ENCODE measurements at places on chromosomes 4 and X.
A peak's percentile ranks its signal among the peaks of the same experiment; 100 is the strongest.

GRCh38 chr4:80614319-80614718 lies 278.8 kb downstream of the CFAP299 start:
- no peak for DNase-seq

DNA sequence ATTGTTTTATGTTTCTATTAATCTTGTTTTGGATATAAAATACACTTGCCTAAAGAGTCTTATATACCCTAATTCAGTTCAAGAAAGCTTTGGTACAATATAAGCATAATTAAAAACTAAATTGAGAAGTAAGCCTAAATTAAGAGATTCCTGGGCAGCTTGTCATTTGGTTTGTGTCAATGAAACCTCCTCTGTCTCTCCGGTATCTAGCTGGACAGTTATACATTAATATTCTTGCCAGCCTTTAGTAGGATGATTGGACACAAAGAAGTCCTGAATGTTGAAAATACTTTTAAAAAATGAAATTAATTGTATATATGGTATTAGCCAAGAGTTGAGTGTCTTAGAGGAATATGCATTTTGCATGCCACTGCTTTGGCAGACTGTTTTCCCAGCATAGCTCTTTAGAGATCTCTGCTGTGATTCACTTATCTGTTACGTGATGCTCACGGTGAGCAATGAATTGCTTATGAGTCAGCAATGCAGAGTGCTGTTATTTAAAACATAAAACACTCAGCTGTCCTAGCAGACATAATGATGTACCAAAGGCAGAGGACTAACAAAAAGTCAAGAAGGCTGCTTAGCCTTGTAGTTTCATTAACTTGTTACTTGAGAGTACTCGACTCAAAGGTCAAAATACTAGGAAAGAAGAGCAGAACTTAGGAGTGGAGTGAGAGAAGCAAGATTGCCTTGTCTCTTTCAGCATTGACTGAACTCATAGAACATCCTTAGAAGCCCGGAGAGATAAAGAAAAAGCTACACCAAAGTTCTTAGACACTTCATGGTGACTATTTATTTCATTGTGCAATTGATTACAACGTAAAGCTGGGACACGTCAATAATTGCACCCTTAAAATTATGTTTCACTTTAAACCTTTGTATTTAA lies 1296.1 kb upstream of the PCDH7 start:
- DNase-seq = no peak

DNA sequence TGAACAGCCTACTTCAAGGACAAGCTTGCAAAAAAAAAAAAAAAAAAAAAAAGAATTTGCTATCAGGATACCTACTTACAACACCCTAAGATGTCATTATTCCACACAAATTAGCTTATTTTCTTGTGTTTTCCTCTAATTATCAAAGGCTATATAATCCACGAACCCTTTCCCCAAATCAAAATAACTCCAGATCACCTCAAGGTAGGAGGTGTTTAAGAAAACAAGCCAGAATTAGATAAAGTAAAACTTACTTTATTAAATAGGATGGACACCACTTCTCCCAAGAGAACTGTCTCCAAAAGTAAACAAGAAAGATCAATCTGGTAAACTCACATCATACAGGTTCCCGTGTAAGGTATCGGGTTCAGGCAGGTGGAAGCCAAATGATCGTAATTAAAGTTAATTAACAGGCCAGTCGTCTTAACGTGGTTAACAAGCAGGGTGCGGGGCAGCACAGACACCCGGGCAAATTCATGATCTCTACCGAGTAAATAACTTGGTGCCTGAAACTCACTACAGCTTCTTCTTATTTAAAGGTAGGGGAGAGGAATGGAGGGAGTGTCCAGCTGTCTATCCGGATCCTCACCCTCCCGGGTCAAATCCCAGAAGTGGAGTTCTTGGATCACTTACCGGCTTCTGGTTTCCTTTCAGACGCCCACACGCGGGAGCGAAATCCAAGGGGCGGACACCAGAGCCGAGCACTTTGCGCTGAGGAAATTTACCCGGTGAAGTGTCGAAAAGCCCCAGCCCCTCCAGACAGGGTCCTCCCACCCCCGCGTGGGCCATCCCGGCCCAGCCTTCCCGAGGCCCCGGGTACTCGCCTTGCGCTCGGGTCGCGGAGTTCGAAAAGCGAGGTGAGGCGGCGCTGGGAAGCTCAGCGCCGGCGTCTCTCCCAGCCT lies 708 bp downstream of the ARAP2 start:
- peak; percentile 65 for DNase-seq

- no peak for DNase-seq
These were observed 1.1 kb upstream of the PDLIM3 start for GRCh38 chr4:185536411-185536709.

DNA sequence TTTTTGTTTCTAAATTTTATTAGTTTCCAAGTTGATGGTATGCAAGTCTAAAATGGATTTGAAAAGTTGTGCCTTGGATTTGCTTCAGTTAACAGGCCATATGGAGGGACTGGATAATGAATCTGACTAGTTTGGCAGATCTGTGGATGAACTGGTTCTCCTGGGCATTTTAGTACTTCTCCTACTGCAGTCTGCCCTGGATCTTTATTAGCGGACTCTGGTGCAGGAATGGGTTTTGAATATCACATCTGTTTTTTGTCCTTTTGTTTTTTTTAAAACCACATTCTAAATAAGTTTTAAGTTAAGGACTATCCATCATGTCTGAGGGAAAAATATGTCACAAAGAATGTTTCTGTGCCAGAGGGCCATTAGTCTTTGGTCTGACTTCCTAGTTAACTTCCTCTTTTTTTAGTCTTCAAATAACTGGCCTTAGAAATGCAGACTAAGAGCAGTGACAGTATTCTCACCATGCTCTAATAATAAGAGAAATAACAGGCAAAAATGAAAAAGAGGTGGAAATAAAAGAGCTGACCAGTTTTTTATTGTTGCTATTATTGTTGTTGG lies 13.9 kb upstream of the DCK start:
- no peak for DNase-seq

DNA sequence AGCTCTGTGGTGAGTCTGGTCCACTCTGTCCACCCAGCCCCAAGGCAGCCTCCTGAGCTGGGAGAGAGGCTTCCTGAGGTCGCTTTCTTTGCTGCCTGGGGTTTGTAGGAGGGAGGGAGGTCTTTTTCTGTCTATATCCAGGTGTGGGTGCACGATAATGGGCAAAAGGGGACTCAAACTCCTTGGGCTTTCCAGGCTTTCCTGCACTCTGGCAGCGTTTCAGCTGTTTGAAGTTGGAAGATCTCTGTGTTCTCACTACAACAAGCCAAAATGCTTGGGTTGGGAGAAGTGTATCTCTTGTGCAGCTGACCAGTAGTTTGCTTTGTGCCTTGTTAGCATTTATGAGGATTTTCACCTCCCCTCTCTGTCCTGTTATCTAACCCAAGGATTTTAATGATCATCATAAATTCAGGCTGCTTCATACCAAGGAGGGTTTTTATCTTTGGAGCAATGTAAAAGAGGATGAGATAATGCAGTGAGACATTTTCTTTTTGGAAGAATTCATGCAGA lies 126.3 kb downstream of the REPS2 start:
- DNase-seq = no peak

- no peak for DNase-seq
These were observed 36.0 kb upstream of the MGST2 start for GRCh38 chr4:139629436-139630125.

DNA sequence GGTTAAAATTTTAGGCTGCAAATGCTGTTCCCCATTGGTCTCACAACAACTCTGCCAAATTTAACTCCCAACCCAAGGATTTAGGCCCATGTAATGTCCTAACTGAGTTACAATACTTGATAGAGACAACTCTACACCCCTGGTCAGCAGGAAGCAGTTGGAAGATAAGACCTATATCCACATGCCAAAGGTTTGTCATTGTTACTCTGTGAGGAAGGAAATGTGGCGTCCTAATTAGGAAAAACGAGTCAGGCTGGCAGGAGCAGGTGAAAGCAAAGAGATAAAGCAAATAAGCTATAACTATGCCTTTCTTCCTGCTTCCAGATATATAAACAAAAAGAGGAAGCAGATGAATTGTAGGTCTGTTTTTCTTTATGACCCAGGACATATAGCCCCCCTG lies 69.1 kb downstream of the SPIN4 start:
- no peak for DNase-seq

GRCh38 chr4:72896515-72896914 lies 173.0 kb downstream of the COX18 start:
- DNase-seq = no peak

- DNase-seq = peak; percentile 20
These were observed 35.3 kb upstream of the DCX start for GRCh38 chrX:111447298-111447697.

GRCh38 chrX:129612396-129612795 lies 42.4 kb downstream of the APLN start:
- DNase-seq = no peak

DNA sequence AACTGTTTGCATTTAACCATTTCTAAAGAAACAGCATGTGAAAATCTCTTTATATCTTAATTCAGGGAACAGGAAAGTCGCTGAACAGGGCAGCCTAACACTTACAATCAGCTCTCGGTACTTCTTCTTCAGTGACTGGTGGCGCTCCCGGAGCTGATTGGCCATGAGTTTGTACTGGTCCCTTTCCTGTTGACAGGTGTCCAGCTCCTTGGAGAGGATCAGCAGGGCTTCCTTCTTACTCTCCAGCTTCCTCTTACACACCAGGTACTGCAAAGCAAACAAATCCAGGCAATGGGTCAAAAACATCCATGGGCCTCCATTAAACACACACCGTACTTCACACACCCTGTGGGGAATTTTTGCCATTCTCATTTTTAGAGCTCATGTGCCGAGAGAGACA lies 36.4 kb downstream of the CCDC149 start:
- DNase-seq = no peak

DNA sequence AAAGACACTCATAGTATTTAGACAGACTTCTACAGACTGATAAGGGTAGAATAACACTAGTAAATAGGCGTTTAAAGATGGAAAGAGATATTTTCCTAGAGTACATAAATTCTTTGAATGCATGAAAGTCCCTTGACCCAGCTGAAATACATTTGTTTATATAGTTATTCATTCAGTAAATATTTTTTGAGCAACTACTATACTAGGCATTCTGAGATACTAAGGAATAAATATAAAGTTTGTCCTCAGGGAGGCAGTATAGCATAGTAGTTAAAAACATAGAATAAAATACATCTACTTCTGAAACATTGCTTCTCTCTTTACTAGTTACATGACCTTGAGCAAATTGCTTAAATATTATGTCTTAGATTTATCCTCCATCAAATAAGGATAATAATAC lies 27.4 kb downstream of the HMGN5 start:
- no peak for DNase-seq

- no peak for DNase-seq
These were observed 75.9 kb upstream of the TMEM164 start for GRCh38 chrX:109926743-109927662.

DNA sequence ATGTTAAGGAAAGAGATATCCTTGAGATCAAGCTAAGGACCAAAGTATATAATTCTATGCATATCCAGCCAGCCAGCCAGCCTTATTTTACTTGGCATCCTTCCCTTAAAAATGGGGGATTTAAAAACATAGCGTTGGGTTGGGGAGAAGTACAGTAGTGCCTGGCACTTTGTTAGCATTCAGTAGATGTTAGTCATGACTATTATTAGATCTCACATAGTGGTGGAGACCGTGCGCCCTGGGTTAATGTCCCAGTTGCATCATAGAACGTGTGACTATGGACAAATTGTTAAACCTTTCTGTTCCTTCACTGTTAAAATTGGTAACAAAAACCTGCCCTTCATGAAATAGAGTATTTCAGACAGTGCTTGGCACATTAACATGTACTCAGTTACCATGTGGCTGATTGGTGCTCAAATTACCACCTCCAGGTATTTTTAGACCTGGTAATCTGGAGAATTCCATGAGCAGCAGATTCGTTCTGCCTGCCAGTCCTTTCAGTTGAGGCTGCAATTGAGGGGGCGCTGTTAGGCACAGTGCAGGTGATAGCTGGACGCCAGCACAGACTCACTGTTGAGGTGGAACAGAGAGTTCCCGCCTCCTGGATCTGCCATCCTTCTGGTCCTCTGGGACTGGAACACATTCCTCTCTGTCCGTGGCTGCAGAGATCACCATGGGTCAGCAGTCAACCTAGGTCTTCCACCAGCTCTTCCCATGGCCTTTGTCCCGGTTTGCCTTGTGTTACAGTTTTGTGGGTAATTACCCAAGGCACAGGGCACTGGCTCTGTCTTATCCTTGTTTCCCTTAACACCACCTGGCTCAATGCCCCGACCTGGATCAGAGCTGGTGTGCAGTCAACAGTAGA lies 31.7 kb downstream of the RBBP7 start:
- no peak for DNase-seq

DNA sequence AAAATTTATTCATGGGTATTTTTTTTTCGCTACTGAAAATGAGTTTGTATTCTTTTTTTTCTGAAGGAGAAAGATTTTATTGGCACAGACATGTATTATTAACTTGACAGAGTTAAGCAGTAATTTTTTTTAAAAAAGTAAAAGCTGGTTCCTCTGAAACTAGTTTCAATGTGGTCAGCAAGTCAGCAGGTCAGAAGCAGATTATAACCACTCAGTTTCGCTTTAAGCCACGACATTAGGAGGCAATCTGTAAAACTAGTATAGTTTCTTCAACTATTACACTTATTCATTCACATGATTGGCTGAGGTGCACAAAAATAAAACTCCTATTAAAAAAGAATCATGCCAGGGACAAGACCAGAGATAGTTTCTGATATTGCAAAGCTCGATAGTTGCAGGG lies 714.2 kb upstream of the PCDH7 start:
- DNase-seq = no peak

GRCh38 chr4:125725957-125726525 lies 411.3 kb downstream of the FAT4 start:
- no peak for DNase-seq

- no peak for DNase-seq
These were observed 407.9 kb downstream of the PCDH18 start for GRCh38 chr4:137124278-137124932.

DNA sequence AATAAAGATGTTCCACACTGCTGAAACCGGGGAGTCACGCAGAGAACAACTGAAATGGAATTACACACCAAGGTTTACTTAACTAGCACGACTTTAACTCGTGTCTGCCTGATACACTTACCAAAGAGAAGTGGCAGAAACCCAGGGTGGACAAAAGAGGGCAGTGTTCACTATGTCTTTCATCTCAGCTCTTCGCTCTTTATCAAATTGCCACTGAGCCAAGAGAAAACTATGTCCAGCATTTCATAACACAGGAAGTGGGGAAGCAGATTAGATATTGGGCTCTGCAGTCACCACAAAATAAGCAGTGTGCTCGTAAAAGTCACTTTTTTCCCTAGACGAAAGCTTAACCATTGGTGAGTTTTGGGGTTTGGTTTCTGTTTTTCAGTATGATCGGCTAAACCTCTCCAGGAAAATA lies 155.7 kb downstream of the CHIC2 start:
- peak; percentile 23 for DNase-seq

DNA sequence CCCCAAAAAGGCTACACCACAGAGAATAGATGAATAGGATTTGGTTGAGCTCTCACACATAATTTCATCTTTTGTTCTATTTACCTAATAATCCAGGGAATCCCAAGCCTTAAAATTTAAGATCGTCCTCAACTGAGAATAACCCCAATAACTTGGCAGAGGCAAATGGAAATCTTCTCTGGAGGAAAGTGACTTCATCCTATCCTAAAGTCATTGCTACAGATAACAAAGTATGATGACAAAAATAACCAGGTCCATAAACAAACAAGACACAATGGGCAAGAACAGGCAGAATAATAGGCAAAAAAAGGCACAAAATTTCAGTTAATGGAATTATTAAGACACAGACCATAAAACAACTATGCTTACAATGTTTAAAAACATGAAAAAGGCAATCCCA lies 177.3 kb upstream of the STK26 start:
- DNase-seq = no peak
